ENCODE measurements at places on chromosomes 4 and X.

DNA sequence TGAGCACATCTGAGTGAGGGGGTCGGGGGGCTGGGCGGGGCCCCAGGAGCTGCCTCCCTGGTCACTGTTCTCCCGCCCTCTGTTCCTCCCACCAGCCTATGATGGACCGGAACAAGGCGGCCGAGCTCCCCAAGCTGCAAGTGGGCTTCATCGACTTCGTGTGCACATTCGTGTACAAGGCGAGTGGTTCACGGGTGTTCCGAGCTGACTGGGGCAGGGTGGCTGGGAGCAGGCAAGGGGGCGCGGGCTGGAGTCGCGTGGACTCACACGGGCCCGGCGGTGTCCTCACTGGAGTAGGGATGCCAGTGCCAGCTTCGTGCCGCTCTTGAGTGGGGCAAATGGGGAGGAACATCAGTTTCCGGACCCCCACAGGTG, 7.7 kb downstream of the ATP5ME start:
- DNase-seq = no peak

DNA sequence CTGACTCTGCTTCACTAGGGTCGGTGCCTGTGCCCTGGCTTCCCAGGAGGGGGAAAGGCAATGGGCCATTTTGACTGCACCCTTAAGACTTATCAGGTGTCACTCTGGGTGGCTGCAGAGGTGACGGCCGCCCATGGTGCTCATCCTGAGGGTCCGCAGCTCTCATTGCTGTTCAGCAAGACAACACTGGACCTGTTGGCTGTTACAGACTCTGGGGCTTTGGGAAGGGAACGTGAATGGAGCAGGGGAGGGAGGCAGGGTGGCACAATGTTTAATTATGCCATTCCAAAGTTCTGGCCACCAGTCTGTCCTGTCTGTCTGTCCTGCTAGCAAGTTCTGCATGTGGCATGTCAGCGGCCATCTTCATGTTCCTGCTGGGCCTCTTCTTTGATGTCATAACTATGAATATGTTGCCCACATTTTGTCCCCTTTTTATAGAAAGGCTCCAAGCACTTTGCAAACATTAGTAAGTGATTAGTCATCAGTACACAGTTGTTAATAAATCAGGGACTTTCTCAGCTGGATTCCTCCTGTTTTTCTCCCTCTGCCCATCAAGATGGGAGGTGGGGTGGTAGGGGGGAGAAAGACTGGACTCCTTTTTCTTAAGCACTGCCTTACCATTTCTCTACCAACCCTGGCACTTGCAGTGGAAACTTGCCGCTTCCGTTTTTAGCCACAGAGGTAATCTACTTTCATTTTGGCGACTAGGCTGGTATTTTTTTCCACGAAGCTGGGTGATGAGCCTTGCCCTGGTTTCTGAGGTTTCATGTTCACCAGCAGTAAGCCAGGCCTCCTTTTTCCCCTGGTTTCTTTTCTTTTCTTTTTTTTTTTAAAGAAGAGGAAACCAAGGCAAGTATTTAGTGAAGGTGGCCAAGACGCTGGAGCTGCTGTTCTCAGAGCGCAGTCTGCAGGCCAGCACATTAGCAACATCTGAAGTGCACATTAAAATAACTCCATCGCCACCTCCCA, 88.6 kb upstream of the TRIM2 start:
- DNase-seq = peak; percentile 47

DNA sequence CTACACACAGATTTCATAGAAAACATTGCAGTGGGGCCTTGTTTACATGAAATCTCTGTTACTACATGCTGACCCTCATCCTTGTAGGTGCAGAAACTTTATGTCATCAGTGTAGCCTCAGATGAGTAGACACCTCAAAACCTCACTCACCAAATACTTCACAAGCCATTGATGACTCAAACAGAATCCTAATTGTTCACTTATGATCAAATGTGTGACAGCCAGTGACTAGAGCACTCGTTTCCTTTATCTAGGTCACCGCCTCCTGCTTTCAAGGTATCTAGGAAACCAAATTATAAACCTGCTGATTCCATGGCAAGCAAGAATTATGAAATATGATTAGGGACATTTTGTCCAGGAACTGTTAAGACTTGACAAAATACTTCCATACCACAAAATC, 255.8 kb upstream of the GPRIN3 start:
- no peak for DNase-seq

DNA sequence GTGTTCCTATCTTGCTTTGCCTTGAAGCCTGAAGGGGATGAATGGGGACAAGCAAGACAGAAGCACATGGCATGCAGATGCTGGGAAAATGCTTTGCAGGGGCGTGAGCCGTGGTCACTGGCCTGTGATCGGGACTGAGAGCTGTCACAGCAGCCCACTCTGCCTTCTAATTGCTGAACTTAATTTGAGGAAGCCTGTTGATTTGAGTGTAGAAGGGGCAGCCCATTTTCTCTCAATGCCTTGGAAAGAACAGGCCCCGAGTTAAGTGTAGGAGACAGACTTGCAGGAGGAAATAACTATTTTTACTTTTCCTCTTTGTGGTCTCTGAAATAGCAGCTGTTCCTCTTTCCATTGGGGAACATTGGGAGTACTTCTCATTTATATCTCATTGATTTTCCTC, 26.1 kb upstream of the TBC1D1 start:
- DNase-seq = no peak

- no peak for DNase-seq
Observed at GRCh38 chr4:8035371-8035780, 95.7 kb upstream of the AFAP1 start.

DNA sequence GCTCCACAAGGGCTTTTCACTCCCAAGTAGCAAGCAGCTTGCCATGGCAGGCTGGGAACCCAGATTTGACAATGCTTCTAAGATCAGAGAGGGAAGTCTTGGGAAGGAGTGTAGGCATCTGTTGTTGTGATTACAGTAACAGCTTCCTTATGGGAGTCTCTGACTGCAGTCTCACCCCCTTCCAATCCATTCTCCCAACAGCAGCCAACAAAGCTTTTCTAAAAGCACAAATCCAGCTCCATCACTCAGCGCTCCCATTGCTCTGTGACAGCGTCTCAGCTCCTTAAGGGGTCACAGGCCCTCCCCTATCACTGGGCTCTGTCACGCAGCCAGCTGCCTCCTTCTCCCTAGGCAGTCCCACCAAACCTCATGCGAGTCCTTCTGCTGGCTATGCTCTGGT, 7.1 kb downstream of the IGFBP7 start:
- no peak for DNase-seq

GRCh38 chrX:77447653-77448569, 722 bp downstream of the FGF16 start:
- no peak for DNase-seq

GRCh38 chrX:140040386-140040785, 75.1 kb upstream of the CXorf66 start:
- DNase-seq = no peak

DNA sequence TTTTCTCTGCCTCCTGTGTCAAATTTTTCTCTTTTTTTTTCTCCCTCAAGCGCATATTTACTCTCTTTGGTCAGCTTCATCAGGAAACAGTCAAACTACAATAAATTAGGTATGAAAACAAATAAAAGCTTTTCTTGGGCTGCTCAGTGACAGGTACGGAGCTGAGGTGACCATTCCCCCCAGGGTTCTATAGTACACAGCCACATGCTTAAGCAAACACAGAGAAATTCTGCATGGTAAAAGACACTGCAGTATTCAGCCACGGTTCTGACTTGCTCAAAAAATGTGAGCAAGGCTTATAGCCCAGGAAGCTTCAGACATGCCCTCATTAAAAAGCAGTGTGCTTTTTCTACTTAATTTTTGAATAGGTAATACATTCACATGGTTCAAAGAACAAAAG, 138.5 kb downstream of the GRIA3 start:
- no peak for DNase-seq

GRCh38 chr4:7023486-7023885, 19.7 kb upstream of the TADA2B start:
- no peak for DNase-seq

GRCh38 chr4:158823461-158823873, 54.6 kb downstream of the FNIP2 start:
- no peak for DNase-seq

GRCh38 chr4:109921384-109921808, 8.7 kb downstream of the EGF start:
- DNase-seq = no peak

- DNase-seq = no peak
Observed at GRCh38 chr4:7960017-7960789, 20.5 kb upstream of the AFAP1 start.

DNA sequence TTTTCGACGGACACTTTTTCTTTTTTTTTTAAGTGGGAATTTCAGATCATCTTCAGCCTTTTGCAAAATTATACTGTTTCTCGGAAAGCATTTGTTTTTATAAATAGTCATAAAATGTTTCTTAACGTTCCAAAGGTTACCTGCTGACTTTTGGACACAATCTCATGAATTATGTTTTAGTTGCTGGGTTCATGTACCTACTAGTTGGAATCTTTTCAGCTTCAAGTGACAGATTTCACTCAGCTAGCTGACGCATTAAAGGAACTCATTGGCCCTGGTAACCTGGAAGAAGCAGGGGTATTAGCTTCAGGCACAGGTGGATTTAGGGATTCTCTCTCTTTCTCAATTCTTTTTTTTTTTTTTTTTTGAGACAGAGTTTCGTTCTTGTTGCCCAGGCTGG, 66.5 kb downstream of the TMEM131L start:
- DNase-seq = no peak

DNA sequence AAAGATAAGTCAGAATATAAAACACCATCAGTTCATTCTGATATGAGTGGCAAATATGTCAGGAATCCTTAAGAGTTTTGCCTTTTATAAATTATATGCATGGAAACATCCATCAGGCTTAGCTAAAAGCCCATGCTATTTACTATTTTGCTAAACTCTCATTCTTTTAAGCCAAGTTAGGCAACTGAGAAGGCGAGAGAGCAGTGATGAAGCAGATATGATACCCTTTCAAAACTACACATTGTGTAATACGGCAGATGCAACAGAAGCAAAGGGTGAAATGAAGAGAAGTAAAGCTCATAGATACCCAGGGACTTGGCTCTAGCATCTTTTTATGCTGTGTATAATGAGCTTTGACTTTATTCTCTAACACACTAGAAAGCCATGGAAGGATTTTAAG, 95.8 kb downstream of the SLIT2 start:
- no peak for DNase-seq

- no peak for DNase-seq
Observed at GRCh38 chr4:79526641-79527565, 118.9 kb upstream of the GK2 start.

- DNase-seq = no peak
Observed at GRCh38 chr4:17504081-17504480, 7.8 kb downstream of the QDPR start.

DNA sequence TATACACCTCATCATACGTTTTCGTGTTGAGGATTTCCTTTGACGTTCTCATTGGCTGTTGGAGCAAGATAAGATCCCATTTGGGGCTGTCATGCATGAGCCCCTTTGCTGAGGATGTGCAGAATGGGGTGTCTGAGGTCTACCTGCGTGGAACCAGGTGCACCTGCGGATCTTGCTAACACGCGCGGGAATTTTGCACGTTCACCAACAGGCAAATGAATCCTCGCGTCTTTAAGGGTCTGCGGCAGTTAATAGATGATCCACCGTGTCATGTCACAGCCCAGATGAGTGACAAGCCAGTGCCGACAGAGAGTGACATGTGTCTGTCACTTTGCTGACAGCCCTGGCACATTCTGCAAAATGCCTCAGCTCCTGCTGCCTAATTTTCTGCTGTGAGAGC, 56.3 kb upstream of the SHOX start:
- DNase-seq = no peak

DNA sequence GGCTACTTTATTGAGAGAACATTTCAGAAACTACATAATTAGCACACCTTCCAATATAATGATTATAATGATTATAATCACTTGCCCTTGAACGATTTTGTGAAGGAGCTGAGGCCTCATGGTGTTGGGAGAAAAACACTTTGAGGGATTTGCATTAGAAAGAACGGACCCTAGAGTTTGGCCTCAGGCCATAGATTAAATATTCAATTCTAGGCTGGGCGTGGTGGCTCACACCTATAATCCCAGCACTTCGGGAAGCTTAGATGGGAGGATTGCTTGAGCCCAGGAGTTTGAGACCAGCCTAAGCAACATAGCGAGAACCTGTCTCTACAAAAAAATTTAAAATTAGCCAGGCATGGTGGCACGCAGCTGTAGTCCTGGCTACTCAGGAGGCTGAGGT, 12.9 kb upstream of the PRKG2 start:
- no peak for DNase-seq

- no peak for DNase-seq
Observed at GRCh38 chrX:74505437-74505836, 84.1 kb downstream of the SLC16A2 start.

DNA sequence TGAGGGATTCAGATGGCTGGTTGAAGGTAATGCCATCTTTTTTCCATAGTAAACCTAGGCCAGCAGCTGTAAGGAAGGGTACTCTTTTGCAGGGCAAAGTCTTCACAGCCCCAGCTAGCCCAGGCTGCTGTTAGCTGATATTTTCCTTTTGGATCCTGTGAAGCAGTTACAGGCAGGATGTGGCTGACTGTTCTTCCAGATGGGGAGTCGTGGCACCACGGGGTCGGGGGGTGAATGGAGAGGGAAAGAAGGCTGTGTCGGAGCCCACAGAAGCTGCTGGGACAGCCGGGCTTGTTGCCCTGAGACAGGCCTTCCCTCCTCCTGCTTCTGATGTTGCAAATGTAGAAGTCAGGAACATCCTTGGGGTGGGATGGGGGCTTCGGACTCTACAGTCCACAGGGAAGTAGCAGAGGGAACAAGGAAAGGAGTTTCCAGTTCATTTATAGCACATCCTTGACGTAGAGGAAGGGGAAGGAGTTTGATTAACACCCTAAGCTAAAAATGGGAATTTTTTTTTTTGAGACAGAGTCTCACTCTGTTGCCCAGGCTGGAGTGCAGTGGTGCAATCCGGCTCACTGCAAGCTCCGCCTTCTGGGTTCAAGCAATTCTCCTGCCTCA, 64.6 kb upstream of the TMEM150C start:
- DNase-seq = no peak

DNA sequence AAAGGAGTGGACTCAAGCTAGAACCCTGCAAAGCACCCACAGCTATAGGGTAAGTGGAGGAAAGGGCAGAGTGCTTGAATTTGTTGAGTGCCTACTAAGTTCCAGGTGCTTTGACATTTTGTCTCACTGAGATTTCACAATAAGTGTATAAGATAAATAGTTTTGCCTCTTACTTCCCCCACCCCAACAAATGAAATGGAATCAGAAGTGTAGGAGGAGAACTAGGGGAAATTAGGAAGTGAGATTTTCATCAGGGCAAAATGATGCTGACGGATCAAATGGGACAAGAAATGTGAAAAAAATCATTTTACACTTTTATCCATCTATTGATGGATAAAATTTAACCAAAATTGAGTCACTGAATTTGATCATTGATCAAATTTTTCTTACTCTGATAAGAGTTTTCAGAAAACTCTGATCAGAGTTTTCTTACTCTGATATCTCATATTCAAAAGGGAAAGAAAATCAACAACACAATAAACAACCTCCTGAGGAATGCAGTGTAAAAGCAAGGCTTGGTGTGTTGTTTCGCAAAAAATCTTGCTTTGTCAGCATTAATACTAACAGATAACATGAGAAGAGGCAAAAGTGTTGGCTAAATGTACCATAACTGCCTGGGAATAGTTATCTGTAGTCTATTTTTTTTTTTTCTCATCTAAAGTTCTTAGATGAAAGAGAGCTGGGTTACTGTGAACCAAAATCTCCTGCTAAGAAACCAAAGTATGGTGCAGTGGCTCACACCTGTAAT, 24.9 kb downstream of the PLAC8 start:
- DNase-seq = no peak
